Stimulated activated naive B cell treated with anti-CD40 and anti-IgM and Interleukin-4, amounts not matched to agents 10 μg/mL and 1 μg/mL and 100 μg/mL, for 72 hours (primary cell): ENCODE measurements at places on chromosomes 11 and 22.

DNA sequence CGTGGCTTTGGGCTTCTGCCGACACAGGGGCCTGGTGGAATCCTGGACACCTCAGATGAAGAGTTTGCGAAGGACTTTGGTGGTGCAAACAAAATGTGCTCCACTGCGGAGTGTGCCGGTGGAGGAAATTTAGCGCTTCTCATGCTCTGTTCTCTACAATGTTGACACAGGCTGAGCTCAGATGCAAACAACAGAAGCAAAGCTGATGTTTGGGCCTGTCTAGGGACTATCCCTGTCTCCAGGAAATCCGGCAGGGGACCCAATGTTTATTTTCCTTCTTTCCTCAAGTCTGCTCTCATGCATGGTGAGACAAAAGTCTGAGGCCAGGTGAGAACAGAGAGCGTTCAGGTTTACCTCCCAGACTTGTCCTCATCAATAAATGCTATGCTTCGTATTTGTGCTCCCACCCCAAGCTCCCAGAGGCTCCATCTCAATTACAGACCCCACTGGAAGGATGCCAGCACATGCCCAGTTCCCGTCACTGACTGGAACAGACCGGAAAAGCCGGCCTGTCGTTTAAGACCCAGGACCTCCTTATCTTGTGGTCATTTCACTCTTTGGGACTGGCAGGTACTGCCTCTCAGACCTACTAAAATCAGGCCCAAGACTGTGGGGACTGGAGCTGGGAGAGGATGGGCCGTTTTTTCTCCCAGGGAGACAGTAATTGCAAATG is 105.7 kb upstream of the B3GAT1 start:
- DNase-seq: no peak

DNA sequence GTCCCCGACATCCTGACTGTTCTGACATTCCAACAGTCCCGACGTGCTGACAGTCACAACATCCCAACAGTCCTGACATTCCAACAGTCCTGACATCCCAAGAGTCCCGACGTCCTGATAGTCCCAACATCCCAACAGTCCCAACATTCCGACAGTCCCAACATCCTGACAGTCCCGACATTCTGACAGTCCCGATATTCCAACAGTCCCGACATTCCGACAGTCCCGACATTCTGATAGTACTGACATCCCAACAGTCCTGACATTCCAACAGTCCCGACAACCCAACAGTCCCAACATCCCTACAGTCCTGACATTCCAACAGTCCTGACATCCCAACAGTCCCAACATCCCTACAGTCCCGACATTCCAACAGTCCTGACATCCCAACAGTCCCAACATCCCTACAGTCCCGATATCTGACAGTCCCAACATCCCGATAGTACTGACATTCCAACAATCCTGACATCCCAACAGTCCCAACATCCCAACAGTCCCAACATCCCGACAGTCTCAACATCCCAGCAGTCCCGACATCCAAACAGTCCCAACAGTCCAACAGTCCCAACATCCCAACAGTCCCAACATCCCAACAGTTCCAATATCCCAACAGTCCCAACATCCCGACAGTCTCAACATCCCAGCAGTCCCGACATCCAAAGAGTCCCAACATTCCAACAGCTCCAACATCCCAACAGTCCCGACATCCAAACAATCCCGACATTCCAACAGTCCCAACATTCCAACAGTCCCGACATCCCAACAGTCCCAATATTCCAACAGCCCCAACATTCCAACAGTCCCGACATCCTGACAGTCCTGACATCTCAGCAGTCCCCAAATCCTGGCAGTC is 60.2 kb downstream of the DHCR7 start:
- no peak for DNase-seq

DNA sequence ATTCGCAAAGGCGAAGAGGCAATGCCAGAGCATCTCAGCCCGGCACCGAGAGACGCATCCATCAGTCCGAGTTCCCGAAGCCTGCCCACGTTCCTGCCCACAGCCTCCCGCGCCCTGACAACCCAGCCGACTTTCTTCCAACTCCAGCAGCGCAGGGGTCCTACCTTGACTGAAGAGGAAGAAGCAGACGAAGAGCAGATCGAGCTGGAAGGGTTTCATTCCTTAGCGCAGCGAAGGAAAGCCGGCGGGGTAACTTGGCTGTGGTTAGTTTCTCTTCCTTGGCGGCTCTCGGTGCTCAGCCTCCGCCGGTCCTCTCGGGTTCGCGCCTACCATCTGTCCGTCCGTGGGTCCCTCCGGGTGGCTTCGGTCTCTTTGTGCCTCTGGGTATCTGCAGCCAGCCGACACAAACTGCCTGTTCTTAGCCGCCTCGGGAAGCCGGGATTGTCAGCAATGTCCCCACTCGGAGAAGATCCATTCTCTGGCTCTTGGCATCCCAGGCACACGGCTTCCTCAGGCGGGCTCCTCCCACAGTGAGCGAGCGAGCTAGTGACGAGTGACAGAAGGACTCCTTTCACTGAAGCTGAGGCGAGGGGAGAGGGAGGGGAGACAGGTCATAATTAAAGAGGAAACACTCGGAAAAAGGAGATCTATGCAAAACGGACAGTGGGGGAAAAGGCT is at the start of gene KIRREL3:
Gene KIRREL3 (minus strand): TSS at position 480 of the 678 bp plus-strand sequence.
- DNase-seq: no peak

- no peak for DNase-seq
Observed at GRCh38 chr11:19243143-19243542, 2.4 kb upstream of the E2F8 start.

- DNase-seq: no peak
Observed at GRCh38 chr11:119831011-119831410, 102.0 kb upstream of the NECTIN1 start.

GRCh38 chr11:95254716-95255115 is 23.7 kb upstream of the SESN3 start:
- no peak for DNase-seq

- no peak for DNase-seq
Observed at GRCh38 chr22:22130953-22131608, 113.5 kb upstream of the VPREB1 start.

DNA sequence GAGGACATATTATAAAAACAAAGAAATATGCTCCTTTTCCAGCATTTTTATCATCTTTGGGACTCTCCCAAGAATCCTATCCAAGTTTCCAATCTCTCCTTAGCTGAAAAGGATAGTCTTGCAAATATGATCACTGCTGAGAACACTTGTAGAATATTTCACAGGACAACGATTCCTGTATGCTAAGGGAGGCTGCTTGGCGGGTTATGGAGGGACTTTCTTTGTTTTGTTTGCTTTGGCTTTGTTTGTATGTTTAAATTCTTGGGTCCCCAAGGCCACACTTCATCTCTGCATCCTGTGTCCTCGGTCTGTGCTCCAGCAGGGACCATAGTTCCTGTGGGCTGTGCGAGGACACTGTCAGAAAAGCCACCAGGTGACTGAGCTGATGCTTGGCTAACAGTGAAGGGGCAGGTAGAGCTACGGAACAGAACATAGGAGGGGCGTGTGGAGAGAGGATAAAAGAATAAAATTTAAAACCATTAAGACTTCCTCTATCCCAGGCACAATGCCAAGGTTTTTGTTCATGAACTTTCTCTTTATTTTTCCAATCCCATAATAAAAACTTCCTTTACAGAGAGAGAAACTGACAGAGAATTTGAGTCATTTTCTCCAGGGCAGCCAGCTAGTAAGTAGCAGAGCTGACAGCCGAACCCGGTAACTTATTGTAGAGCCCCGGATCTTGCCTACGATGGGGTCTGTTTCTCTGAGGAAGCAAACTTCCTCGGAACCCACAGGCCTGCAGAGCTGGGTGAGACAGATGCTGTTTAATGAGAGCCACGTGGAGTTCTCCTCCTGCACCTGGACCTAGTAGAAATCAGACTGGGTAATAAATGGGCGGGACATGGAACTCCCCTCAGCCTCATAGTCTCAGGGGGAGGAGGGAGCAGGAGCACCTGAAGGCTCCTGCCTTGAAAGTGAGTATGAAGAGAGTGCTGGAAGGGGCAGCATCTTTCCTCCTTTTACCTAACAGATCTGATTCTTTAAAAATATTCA is at the start of gene IZUMO1R:
Gene IZUMO1R (plus strand): TSS at position 615 of the 993 bp plus-strand sequence. CDS start 1,057 bp downstream, outside the sequence.
- DNase-seq: no peak

DNA sequence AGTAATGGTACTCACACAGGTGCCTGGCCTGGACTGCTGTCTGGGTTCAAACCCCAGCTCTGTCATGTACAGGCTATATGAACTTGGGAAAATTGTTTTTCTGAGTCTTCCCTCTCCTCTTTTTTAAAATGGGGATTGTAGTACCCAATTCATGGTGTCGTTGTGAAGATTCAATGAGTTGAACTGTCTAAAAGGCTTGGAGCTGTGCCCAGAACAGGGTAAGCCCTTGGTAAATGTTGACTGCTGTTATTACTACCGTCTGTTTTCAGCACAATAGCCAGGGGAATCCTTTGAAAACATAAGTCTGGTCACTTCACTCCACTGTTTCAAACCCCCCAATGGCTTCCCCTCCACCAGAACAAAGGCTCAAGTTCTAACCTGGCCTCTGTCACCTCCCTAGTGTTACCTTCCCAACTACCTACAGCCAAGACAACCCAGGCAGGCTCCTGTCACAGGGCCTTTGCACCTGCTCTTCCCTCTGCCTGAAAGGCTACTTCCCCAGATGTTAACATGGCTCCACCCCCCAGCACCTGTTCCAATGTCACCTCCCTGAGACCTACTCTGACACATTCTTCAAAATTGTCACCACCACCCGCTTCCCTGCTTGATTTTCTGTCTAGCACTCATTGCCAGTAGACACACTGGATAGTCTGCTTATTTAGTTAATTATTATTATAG is 152.8 kb downstream of the CHST1 start:
- no peak for DNase-seq

DNA sequence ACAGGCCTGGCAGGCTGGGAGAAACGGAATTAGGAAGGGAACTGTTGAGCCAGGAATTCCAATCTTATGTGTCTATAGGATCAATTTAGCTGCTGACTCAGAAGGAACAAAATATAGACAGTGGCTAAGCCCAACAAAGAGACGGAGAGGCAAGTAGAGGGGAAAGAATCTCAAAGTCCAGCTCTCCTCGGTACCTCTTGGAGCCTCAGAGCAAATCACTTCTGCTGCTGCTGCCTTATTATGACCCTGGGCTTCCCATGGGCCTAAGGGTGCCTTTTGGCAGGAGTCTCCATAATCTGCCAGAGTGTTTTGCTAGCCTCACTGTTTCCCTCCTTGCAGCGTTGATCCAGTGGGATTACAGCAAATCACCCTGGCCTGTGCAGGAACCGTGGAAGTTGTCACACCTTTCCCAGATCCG is 31.7 kb downstream of the PAX6 start:
- no peak for DNase-seq

DNA sequence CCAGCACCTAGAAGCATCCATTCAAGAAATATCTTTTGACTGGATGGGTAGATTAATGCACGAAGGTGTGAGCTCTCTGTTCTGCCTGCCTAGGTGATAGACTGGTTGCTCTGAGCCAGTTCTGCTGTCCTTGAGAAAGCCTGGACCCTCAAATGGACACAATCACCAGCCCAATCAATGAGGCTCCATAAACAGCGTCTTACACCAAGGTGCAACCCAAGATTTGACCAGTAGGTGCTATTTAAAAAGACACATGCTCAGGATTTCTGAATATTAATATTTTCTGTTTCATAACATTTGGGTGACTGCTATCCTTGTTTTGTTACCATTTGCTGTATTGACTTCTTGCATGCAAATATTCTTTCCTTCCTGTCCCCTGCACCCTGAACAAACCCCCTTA is 39.0 kb downstream of the PAMR1 start:
- no peak for DNase-seq

DNA sequence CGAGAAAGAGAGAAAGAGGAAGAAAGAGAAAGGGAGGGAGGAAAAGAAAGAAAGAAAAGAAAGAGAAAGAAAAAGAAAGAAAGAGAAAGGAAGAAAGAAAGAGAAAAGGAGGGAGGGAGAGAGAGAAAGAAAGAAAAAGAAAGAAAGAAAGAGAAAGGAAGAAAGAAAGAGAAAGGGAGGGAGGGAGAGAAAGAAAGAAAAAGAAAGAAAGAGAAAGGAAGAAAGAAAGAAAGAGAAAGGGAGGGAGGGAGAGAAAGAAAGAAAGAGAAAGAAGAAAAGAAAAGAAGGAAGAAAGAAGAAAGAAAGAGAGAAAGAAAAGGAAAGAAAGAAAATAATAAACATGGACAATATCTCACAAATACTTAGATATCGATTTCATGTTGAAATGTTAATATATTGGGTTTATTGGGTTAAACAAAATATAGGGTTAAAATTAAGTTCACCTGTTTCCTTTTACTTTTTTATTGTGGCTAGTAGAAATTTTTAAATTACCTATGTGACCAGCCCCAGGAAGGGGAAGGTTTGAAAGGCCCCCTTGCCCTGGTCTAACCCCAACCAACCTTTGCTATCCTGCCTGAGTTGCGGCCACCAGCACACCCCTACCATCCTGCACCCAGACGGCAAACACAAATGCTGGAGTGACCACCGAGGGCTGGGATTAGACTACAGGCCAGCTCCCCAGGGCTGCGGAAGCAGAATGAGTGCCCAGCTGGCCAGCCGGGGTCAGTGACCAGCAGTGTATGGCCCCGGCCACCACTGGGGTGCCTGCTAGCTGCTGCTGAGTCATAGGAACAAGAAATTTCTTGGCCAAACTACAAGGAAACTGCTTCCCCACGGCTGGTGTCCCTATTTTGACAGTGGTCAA is 81.0 kb upstream of the FGF3 start:
- DNase-seq: no peak

- no peak for DNase-seq
Observed at GRCh38 chr11:65718964-65719492, 1.6 kb downstream of the RNASEH2C start.

GRCh38 chr11:115665958-115666357 is 161.7 kb upstream of the CADM1 start:
- no peak for DNase-seq

DNA sequence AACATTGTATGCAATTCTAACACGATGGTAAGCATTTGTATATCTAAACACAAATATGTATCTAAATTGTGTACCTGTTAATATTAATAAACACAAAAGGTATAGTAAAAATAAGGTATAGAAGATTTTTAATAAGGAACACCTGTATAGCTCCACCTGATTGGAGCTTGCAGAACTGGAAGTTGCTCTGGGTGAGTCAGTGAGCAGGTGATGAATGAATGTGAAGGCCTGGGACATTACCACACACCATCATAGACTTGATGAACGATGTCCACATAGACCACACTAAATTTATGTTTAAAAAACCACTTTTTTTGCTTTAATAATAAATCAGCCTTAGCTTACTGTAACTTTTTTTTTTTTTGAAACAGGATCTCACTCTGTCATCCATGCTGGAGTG is 97.6 kb upstream of the CLMP start:
- DNase-seq: no peak

GRCh38 chr22:44340271-44341239 is 27.8 kb upstream of the SHISAL1 start:
- no peak for DNase-seq

GRCh38 chr11:37988031-37988430 is 1390.0 kb upstream of the RAG2 start:
- DNase-seq: no peak

DNA sequence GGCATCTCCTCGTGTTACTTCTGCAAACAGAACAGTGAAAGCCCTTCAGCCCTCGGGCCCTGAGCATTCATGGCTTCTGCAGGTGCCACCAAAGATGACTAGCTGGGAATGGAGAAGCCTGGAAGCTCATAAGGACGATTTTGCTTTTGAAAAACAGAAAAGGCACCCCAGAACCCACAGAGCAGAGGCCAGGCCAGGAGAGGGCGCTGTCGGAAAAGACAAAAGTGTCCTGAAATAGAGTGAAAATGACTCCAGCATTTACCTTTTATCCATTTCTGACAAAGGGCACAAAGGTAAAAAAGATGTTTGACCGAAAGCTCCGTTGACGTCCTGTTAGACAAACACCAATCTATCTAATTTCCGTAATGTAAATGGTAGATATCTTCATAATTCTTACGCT is 37.6 kb downstream of the ZNF195 start:
- no peak for DNase-seq

- no peak for DNase-seq
Observed at GRCh38 chr11:76599041-76600013, 71.2 kb downstream of the LRRC32 start.
